ENCODE measurements at places on chromosomes 5 and 9.
A peak's percentile ranks its signal among the peaks of the same experiment; 100 is the strongest.

- DNase-seq: no peak
Measured at GRCh38 chr9:36423206-36423605, 23.1 kb upstream of the RNF38 start.

- no peak for DNase-seq
Measured at GRCh38 chr5:51890435-51891116, 507.3 kb downstream of the ISL1 start.

DNA sequence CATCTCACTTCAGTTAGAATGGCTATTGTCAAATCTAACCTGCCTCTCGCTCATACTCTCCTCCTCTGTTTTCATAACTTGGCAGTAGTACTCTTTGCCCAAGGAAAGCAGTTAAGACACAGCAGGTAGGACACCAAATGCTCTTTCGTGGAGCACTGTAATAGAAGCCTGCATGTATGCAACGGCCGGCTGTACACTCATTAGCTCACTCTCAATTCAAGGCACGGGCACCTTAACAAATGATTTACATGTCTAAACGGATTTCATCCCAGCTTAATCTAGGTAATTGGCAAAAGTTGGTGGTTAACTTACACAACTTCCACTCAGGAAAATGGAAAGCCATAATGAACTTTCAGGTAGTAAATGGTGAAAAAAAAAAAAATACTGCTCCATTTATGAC lies 14.9 kb downstream of the DEPDC1B start:
- no peak for DNase-seq

- no peak for DNase-seq
Measured at GRCh38 chr5:123537845-123538244, 25.9 kb downstream of the CSNK1G3 start.

- DNase-seq: peak; percentile 32
Measured at GRCh38 chr5:43193181-43193893, 1.3 kb downstream of the NIM1K start.

- no peak for DNase-seq
Measured at GRCh38 chr9:108642871-108643270, 212.9 kb downstream of the ACTL7B start.

Measured in cerebellar nuclear complex (tissue), 1 donor.